ENCODE measurements at places on chromosomes 5 and 9.

DNA sequence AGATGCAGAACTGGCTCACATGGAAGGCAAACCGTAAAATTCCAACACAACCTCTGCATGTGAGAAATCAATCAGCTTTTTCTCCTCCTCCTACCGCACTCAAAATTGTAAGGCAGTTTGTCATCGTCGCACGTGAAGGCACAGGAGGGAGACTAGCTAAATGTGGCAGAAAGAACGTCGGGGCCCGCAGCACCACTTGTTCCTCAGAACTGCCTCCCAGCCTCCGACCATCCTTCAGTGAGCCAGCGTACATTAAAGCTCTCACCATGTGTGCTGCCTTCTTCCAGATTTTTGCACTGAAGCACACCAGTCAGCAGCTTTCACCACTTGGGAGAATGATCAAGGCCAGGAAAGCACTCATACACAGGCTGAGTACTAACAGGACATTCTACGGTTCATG lies 105.9 kb downstream of the RFX3 start:
- no peak for DNase-seq

- peak; percentile 98 for DNase-seq
These were observed 29.0 kb downstream of the PTGES2 start for GRCh38 chr9:128098297-128099230.

GRCh38 chr9:97525451-97525850 lies 24.0 kb downstream of the TMOD1 start:
- peak; percentile 55 for DNase-seq

- peak; percentile 77 for DNase-seq
These were observed 155.0 kb upstream of the CLINT1 start for GRCh38 chr5:158013939-158014338.

GRCh38 chr9:72596451-72597180 lies 75.2 kb downstream of the TMC1 start:
- DNase-seq: no peak

GRCh38 chr5:156411185-156411613 lies 84.2 kb downstream of the SGCD start:
- DNase-seq: peak; percentile 70

DNA sequence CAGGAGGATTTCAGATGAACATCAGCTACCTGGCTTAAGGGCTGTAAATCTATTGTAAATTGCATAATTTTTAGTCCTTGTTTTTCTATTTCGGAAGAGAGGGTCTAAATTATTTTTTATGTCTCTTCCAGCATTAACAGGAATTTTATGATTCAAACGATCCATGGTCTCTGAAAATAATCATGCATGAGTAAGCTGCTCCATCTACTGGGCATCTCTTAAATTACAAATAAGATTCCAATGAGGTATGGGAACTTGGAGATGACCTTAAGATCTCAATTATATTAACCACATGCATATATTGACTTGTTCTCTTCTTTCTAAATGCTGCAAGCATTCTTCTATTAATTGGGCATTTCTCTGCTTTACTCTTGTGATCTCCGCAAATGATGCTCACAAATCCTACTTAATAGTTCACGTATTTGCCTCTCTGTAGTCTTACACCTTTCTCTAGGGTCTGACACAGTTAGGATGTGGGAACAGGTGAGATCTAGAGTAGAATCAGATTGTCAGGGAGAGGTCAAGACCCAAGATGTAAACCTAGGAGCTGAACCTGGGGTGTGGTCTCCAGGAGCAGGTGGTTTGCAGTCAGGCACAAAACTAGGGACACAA lies 86.9 kb downstream of the NUDT12 start:
- DNase-seq: peak; percentile 69

- DNase-seq: peak; percentile 79
These were observed 3.0 kb upstream of the C1QTNF3 start for GRCh38 chr5:34045996-34046395.

GRCh38 chr5:123671711-123672456 lies 159.9 kb downstream of the CSNK1G3 start:
- DNase-seq: no peak

GRCh38 chr9:110755179-110755578 lies 86.6 kb downstream of the MUSK start:
- no peak for DNase-seq

- DNase-seq: no peak
These were observed 13.8 kb upstream of the CDC23 start for GRCh38 chr5:138226910-138227309.

DNA sequence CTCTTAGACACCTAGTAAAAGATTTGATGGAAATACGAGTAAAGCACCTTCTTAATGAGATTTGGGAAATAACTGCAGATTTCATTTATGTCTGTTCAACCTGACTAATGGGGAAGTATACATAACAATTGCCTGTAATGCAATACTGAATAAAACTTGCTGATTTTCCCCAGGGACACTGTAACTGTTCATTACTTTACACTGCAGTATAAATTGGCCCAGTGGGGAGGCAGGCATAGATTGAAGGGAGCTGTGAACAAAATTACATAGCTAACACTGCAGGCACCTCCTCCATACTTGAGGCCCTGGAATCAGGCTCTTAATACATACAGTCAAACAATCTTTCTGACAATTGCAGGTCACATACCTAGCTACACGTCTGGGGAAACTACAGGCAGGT lies 216.2 kb downstream of the PTPRD start:
- no peak for DNase-seq

DNA sequence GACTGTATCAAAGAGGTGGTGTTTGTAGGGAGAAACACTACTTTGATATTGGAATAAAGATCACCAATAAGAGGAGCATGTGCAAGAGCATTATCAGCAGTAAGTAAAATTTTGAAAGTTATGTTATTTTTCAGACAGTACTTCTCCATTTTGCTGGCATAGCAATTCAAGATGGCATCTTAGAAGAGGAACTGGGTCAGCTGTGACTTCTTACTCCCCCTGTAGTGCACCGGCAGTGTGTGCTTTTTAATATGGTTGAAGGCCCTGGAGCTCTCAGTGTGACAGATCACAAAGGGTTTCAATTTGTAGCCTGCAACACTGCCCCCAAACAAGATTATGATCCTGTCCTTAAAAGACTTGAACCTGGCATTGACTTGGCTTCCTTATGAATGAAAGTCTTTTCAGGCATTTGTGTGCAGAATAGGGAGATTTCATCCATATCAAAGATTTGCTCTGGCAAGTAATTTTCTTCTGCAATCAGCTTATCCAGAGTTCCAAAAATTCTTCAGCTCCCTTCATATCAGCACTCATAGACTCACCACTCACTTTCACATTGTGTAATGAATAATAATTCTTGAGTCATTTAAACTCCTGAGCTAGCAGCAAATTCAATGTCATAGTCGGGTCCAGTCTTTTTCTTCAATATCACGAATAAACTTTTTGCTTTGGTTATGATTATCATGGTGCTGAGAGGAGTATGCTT lies 105.7 kb upstream of the MAMDC2 start:
- no peak for DNase-seq

DNA sequence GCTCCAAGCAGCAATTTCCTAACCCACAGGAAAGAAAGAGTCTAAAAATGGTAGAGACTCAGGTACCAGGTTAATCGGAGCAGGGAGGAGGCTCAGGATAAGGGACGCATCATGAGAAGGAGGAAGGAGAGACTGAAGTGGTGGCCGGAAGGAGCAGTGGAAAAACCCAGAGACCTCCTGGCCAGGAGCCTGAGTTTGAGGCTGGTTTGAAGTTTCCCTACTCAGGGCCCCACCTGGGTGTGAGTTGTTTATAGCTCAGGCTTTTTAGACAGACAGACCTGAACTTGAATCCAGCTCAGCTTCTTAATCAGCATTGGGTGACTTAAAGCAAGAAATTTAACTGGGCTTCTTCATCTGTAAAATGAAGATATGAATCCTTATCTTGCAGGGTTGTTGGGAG lies 11.9 kb upstream of the AQP7 start:
- no peak for DNase-seq

DNA sequence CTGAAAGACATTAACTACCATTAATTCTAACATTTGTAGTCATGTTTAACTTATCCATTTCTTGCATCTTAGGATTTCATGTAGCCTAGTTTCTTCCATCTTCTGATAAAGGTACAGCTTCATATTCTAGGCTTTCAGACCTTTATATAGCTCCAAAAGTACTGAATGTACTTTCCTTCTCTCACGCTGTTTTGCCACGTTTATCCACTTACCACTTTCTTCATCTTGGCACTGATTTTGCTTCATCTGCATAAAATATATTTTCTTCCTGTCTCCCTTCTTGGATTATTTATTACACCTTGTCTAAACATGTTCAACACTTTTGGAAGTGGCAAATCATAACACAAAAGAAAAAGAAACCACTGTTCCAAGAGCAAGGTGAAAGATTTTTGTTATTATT lies 553.8 kb downstream of the DTWD2 start:
- no peak for DNase-seq

DNA sequence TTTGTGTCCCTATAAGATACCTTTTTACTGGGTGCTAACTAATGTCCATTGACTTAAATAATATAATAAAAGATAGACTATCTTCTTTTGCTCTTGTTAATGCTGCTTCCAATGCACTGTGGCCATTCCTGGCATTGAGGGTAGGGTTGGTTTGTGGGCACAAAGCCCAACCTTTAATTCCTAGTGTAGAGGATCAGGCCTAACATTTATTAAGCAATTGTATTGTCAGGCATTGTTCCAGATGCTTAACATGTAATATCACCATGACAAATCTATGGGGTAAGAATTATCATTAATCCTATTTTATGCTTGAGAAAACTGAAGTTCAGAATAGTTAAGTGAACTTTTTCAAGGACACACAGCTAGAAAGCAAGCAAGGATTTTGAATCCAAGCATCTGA lies 60.4 kb upstream of the GPBP1 start:
- no peak for DNase-seq

DNA sequence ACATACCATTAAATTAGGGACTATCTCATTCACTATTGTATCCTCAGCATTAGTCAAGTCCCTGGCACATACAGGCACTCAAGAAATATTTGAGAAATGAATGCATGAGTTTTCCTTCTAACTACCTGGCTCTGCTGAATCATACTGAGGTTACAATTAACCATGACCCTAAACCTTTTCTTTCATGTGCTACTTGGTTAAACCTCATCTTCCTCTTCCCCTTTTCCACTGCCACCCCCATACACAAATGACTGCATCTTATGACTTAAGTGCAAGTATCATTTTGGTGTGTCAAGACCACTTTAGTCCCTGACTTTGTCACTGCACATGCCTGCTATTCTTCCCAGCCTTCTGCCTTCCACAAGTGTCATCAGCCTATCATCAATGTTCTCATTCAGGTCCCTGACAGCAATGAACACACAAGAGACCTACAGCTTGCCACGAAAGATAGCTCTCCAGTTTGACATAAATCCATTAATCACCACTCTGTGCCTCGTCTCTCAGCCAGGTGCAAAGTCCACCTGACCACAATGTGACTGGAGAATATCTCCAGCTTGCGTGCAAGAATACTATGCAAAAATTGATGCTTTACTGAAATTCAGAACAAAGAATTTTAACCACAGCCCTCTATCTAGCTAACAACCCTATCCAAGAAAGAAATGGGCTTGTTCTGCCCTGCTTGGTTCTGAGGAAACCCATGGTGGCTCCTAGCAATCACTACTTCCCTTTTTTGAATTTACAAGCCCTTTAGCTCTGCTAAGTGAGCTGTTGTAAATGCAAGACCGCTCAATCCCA lies 74.5 kb downstream of the MAPKAP1 start:
- peak; percentile 80 for DNase-seq

- no peak for DNase-seq
These were observed 31.4 kb upstream of the TMOD1 start for GRCh38 chr9:97470076-97470475.

- no peak for DNase-seq
These were observed 564.7 kb downstream of the CDH10 start for GRCh38 chr5:24080046-24080445.

DNA sequence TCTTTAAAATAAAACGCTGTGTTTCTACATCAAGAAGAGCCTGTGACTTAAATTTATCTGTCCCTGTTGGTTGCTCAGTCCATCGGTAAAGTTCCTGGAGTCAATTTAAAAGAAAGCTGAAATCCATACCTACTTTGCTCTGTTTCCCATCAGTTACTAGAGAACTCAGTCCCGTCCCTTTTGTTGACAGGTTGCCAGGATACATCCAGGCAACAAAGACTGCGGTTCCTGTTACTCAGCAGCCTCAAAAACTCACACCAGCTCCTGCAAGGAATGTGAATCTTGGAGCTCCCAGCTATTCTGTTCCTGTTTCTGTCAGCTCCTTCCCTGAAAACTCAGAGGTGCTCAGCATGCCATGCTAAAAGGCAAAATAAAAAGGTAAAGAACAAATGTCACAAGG lies at the start of gene ZNF474:
Gene ZNF474, plus strand, starts transcription at position 241 of the 400 bp plus-strand sequence. CDS start 22,445 bp downstream, outside the sequence.
- peak; percentile 98 for DNase-seq

- no peak for DNase-seq
These were observed 236.1 kb downstream of the ASTN2 start for GRCh38 chr9:117178596-117179375.

GRCh38 chr5:179907556-179908324 lies at the start of gene TBC1D9B:
Gene TBC1D9B (minus strand): TSS chr5:179907897. CDS start chr5:179907821, 76 bp downstream.
- DNase-seq: peak; percentile 89

DNA sequence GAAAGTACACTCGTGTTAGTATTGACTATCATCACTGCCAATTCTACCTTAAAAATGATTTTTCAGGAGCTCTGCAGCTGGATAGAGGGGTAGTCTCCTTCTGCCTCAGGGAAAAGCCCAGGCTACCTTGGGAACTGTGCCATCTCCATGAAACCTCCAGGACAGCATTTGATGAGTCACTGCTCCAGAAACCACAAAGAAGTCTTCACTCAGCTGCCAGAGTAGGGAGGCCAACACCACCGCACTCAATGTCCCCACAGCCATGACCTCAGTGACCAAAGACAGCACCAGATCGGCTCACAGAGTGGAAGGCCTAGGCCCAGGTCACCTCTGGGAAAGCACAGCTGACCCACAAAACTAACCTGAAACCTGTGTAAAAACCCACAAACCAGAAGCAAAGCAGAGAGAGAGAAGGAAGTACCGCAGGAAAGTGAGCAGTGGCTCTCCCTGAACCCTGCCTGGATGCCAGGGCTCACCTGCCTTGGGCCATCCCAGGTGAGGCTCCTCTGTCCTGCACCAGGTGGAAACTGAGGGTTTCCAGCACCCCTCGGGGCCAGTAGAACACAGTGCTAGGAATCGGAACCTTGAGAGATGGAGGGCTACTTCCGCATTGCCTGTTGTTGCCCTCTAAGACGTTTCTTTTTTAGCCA lies 30.0 kb downstream of the S1PR3 start:
- peak; percentile 94 for DNase-seq

DNA sequence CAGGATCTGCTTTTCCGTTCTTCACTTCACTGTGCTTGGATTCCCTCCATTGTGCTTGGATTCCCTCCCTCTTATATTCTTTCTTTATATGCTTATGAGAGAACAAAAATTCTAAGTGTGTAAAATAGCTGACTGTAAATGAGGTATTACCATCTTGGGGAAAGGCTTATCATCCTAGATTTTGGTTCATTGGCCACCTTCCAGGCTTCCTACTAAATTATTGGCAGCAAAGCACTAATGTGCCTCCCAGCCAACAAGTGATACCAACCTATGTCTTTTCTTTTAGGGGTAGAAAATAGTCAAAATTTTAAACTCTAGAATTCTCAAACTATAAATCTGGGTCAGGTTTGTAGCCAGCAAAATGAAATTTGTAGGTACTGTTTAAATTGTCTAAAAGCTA lies 52.7 kb downstream of the NDUFAF2 start:
- DNase-seq: no peak

GRCh38 chr5:159034083-159034824 lies 65.5 kb downstream of the EBF1 start:
- no peak for DNase-seq

GRCh38 chr5:65173130-65173525 lies 308.6 kb downstream of the ADAMTS6 start:
- no peak for DNase-seq

All from GM23248 (cell line).